ENCODE measurements at places on chromosomes 2 and 18.

- no peak for DNase-seq
Measured at GRCh38 chr2:226905718-226906117, 69.9 kb downstream of the RHBDD1 start.

GRCh38 chr2:84458551-84459017, 496 bp downstream of the SUCLG1 start:
- DNase-seq, result no peak

DNA sequence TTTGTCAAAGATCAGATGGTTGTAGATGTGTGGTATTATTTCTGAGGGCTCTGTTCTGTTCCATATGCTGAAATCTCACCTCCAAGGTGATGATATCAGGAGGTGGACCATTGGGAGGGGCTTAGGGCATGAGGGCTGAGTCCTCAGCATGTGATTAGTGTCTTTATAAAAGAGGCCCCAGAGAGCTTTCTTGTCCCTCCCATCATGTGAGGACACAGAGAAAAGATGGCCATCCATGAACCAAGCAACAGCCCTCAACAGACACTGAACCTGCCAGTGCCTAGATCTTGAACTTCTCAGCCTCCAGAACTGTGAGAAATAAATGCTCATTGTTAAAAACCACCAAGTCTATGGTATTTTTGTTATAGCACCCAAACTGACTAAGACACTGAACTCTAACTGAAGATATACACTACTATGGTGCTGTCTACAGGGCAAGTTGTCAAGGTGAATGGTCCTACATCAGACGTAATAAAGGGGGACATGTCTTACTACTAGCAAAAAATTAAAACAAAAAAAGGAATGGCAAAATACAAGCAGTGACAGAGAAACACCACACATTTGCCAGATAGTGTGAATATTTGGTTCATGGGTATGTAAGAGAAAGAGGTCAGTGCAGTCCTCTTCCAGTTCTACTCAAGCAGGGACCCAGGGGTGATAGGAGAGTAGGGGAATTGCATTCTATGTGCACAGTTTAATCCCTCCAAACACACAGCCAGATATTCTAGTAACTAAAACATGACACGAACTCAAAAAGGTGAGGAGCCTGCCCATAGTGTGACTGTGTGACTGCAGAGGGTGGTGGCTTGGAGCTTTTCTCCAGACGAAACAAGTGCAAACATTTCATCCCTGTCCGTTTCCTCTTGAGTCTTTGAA, 164.4 kb upstream of the MYCN start:
- DNase-seq, result no peak

DNA sequence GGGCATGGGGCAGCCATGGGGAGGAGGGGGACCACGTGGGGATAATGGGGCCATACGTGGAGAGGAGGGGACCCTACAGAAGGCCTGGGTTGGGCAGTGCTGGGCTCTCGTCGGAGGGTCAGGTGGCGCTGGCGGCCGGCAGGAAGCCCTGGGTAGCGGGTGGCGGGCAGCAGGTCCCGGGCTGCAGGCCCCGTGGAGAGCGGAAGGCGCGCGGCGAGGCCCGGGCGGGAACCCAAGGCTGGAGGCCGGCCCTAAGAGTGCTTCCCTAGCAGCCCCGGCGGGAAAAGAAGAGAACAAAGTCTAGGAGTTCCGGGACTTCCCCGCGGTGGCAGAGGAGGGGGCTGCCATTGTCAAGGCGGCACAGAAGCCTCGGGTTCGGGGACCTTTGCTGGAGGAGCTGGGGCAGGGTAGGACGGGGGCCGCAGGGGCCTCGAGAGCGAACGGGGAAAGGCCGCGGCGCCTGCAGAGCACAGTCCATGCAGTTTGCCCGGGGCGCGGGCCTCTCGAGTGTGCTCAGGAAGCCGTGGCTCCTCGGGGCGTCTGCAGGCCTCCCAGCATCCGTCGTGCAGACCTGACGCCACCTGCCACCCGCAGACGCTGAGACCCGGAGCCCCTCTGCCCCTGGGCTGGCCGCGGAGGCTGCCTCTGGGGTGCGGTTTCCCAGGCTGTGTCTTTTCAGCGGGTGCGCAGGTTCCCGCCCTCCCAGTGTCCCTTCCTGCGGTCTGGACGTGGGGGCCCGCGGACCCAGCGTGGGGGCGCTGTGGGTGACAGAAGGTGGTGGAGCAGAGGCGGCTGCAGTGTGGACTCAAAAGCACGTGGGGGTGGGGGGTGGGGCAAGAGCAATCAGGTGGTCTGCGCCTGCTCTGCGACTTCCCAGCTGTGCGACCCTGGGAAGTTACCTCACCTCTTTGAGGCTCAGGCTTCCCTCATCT, 19.4 kb upstream of the NCL start:
- peak; percentile 29 for DNase-seq

DNA sequence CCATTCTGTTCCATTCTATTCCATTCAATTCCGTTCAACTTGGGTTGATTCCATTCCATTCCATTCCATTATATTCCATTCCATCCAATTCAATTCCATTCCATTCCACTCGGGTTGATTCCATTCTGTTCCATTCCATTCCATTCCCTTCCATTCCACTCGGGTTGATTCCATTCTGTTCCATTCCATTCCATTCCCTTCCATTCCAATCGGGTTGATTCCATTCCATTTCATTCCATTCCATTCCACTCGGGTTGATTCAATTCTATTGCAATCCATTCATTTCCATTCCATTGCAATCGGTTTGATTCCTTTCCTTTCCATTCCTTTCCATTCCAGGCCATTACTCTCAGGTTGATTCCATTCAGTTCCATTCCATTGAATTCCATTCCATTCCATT, 1138.4 kb downstream of the RPIA start:
- no peak for DNase-seq

DNA sequence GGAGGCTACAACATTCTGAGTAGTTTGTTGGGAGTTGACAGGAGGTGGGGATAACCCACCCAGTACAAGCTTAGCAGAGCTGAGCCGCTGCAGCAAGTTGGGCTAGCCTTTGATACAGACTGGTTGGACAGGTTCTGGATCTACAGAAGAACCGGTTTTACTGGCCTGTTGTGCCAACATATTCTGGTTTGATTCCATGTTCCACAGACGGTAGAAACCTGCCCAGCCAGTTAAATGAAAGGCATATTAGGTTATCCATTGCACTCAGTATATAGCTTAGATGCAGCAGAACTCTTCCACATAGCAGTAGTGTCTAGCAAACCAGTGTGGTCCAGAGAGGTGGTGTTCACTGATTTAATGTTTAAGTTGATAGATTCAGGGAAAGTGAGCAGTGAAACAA, 19.3 kb upstream of the RBBP8 start:
- DNase-seq, result peak; percentile 49

DNA sequence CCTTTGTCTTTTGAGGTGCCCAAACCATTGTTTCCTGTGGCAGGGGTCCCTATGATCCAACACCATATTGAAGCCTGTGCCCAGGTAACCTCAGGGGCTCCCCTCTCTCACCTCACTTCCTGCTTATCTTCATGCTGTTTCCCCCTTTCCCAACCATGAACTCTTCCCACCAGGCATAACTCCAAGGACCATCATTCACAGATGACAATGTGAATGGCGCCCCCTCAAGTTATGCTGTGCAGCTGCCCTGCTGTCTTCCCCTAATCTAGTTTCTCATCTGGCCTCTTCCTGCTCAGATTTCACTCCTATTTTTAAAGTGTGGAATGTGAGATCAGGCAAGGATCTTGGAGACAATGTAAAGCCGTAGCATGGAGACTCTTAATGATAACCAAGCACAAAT, 1.4 kb downstream of the GMPPA start:
- no peak for DNase-seq

GRCh38 chr2:85433511-85434089, 15.1 kb downstream of the SH2D6 start:
- peak; percentile 79 for DNase-seq

DNA sequence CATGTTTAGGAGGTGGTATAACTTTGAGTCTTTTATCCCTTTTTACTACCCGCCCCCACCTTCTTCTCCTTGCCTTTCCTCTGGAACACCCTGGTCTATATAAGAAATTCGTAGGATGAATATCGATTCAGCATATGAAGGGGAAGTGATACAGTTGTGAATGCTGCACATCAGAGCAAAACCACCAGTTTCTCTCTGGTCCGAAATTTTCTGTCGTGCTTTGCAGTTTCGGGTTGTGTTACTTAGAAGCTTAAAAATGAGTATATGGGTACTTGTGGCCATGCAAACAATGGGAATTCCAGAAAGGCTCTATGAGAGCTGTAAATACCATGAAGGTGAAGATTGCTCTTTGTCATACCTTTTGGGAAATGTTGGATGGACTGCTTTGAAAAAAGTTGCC, 60.6 kb downstream of the DAW1 start:
- no peak for DNase-seq

- DNase-seq, result peak; percentile 87
Measured at GRCh38 chr2:19349911-19350677, 8.3 kb downstream of the OSR1 start.

GRCh38 chr18:42525905-42526304, 570.9 kb downstream of the PIK3C3 start:
- DNase-seq, result no peak

- no peak for DNase-seq
Measured at GRCh38 chr18:36108601-36109000, 20.5 kb downstream of the SLC39A6 start.

GRCh38 chr2:7292154-7292691, 375.0 kb downstream of the RNF144A start:
- peak; percentile 55 for DNase-seq

- no peak for DNase-seq
Measured at GRCh38 chr2:86825693-86826381, 35.1 kb upstream of the CD8A start.

DNA sequence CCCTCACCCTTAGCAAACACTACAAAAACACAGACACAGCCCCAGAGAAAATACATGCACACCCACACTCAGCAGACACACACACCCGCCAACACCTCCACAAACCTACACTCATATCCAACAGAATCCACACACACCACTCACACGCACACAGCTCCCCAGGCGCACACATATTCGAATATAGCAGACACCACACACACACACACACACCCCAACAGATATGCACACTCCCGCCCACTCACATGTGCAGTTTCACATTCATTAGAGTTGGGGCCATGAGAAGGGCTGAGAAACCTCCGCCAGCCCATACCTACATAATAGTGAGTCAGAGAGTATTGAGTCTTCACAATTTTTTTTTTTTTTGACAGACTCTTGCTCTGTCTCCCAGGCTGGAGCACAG, 29.4 kb upstream of the NOTO start:
- no peak for DNase-seq

- no peak for DNase-seq
Measured at GRCh38 chr2:156385242-156385641, 50.9 kb upstream of the GPD2 start.

DNA sequence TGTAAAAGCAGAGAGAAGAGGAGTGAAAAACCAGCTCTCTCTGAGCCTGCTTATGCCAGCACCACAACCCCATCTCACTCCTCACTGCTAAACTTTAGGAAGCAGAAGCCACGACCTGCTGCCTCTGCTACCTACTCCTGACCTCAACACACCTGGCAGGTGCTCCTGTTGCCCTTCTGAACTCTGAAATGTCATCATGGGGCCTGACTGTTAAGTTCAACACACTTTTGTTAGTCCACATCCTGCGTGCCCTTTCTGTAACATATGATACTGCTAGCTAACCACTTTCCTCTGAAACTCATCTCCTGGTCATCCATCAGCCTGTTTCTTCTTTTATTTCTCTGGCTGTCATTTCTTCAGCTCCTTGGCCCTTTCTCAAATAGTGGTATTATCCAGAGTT, 118.1 kb downstream of the EPB41L3 start:
- DNase-seq, result no peak

GRCh38 chr2:37648331-37649011, 23.0 kb downstream of the CDC42EP3 start:
- DNase-seq, result no peak

DNA sequence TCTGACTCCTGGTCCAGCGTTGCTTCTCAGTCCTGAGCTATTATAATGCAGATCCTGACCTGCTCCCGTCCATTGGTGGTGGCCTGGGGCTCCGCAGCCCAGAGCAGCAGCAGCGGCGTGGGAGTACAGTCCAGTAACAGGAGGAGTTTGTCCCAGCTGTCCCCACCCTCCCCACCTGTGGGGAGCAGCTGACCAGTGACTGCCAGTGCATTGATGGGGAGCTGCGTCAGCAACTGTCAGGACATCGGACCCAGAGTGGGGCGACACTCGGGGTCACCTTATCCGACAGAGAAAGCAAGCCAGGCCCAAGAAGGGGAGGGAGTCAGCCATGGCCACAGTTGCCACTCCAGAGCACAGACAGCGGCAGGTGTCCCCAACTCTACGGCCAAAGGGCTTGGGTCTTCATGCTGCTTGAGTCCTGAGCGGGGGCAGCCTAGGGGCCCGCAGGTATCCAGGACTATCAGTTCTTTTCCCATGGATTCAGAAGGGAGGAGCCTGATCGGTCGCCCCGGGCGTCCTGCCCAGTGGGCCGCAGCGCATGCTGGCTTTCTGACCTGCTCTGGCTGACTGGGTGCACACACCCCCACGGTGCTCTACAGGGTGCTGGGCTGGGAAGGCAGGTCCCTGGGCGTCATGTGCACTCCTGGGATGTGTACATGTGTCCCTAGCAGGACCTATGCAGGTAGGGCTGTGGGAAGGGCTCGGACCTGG, 29.7 kb downstream of the DNMT3A start:
- DNase-seq, result no peak

GRCh38 chr2:42796427-42797248, 4.3 kb upstream of the HAAO start:
- no peak for DNase-seq

- DNase-seq, result peak; percentile 90
Measured at GRCh38 chr2:44929735-44930273, 11.7 kb upstream of the SIX3 start.

- DNase-seq, result peak; percentile 75
Measured at GRCh38 chr18:75211953-75212750, 1.6 kb downstream of the TSHZ1 start.

- DNase-seq, result no peak
Measured at GRCh38 chr2:157172239-157172638, 85.3 kb upstream of the GALNT5 start.

GRCh38 chr18:45920367-45920766, 46.8 kb downstream of the EPG5 start:
- DNase-seq, result no peak

GRCh38 chr18:45127405-45127804, 446.7 kb downstream of the SETBP1 start:
- peak; percentile 10 for DNase-seq

DNA sequence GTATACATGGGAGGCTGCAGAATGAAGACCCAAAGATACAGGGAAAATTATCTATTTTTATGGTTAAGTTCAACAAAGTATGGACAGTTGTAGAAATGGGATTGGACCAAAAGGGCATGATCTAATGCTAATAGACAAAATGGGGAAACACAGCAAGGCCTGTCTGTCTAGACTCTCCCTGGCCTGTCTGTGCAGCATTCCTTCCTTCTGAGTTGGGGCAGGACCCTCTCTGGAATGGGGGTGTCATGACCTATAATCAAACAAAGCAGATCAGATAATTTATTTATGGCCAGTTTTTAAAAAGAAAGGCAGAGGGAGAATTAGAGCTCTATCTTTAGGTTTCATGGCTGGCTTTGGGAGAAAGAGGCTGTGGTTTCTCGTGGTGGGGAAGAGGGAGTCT, 104.4 kb downstream of the CTIF start:
- DNase-seq, result no peak

DNA sequence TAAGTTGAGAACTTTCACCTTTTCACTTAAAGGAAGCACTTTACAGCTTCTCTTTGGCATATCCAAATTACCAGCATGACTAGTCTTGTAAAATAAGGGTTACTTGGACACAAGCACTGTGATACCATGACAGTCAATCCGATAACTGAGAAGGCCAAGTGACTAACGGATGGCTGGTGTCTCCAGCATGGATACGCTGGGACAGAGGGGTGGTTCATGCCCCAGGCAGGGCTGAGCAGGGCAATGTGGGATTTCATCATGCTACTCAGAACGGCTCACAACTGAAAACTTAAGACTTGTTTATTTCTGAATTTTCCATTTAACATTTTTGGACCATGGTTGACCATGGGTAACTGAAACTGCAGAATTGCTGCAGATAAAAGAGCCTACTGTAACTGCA, 43.1 kb upstream of the GPR155 start:
- DNase-seq, result no peak

Data from eye (tissue), 1 donor.